Activated T-cell treated with anti-CD3 and anti-CD28 coated beads for 24 hours (primary cell): ENCODE measurements at places on chromosomes 7 and 10.

DNA sequence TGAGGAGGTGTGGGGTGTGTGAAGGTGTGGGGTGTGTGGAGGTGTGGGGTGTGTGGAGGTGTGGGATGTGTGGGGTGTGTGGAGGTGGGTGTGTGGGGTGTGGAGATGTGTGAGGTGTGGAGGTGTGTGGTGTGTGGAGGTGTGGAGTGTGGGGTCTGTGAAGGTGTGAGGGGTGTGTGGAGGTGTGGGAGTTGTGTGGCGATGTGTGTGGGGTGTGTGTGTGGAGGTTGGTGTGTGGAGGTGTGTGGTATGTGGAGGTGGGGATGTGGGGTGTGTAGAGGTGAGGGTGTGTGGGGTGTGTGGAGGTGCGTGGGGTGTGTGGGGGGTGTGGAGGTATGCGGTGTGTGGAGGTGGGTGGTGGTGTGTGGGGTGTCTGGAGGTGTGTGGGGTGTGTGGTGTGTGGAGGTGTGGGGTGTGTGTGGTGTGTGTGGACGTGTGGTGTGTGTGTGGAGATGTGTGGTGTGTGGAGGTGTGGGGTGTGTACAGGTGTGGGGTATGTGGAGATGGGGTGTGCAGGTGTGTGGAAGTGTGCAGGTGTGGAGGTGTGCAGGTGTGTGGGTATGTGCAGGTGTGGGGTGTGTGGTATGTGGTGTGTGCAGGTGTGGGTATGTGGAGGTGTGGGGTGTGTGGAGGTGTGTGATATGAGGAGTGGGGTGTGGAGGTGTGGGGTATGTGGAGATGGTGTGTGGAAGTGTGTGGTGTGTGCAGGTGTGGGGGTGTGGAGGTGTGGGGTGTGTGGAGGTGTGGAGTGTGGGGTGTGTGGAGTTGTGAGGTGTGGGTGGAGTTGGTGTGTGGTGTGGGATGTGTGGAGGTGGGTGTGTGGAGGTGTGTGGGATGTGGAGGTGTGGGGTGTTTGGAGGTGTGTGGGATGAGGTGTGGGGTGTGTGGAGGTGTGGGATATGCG, 34.5 kb downstream of the SPDYE17 start:
- DNase-seq = no peak

DNA sequence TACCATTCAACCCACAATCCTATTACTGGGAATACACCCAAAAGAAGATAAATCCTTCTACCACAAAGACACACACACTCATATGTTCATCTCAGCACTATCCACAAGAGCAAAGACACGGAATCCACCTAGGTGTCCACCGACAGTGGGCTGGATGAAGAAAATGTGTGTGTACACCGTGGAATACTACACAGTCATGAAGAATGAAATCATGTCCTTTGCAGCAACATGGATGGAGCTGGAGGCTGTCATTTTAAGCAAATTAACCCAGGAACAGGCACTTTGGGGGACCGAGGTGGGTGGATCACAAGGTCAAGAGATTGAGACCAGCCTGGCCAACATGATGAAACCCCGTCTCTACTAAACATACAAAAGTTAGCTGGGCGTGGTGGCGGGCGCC, 8.3 kb upstream of the FOXL3 start:
- DNase-seq = no peak

GRCh38 chr10:98482096-98482495, 35.4 kb upstream of the HPS1 start:
- DNase-seq = no peak

DNA sequence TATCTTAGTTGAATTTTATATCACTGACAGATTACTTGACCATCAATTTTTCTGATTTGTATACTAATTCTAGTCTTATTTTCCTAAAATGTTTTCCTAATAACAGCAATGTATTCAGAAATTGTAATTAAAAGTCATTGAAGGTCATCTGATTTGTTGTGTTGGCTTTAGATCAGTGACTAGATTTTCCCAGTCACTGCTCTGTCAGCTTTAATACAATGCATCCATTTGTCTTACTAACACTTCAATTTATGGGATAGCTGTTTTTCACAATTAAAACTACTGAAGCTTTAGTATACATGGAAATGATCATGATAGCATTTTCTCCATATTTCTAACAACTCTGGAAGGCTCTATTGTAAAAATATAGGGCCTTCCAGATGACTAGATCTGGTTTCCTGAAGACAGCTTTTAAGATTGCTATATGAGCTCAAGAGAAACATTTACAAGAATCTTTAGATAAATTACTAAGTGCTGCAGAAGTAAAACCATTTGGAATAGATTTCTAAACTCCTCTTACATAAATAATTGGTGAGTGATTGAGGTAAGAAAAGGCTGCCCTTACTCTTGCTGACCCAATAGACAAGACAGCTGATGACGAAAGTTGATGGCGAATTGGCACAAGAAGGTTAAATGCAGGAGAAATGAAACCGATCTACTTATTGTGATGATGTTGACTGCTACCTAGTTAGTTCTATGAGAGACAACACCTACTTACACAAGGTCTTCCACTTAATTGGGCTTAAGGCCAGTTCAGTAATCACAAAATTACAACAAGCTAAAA, 74.1 kb downstream of the LRRTM3 start:
- no peak for DNase-seq

GRCh38 chr7:131649003-131649541, 92.6 kb upstream of the PODXL start:
- no peak for DNase-seq

DNA sequence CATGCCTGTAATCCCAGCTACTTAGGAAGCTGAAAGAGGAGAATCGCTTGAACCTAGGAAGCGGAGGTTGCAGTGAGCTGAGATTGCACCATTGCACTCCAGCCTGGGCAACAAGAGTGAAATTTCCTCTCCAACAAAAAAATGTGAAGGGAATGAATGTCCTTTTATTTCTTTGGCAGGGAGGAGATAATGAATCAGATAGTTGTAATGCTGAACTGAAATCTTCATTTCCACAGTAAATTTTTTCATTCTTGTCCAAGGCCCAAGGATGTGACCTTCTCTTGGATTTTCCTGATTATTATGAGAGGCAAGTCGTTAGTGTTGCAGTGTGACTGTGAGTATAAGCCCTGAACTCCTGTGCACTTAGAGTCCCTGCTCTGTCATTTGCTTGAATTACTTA, 13.6 kb downstream of the STAMBPL1 start:
- no peak for DNase-seq

DNA sequence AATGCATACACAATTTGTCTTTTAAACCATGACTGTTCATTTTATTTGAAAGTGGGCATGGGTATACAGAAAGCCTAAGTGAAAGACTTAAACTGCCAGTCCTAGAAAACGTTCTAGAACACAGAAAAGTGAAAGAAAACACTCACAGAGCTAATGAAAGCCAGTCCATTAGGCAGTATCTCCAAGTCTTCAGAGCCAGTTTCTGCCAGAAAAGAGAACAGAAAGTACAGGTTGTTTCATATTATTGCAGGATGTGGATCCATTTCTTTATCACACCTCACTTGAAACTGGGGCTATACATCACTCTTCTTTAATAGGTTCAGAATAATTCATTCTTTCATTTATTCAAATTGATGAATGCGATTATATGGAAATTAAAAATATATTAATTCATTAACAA, 7.7 kb downstream of the PON1 start:
- no peak for DNase-seq

DNA sequence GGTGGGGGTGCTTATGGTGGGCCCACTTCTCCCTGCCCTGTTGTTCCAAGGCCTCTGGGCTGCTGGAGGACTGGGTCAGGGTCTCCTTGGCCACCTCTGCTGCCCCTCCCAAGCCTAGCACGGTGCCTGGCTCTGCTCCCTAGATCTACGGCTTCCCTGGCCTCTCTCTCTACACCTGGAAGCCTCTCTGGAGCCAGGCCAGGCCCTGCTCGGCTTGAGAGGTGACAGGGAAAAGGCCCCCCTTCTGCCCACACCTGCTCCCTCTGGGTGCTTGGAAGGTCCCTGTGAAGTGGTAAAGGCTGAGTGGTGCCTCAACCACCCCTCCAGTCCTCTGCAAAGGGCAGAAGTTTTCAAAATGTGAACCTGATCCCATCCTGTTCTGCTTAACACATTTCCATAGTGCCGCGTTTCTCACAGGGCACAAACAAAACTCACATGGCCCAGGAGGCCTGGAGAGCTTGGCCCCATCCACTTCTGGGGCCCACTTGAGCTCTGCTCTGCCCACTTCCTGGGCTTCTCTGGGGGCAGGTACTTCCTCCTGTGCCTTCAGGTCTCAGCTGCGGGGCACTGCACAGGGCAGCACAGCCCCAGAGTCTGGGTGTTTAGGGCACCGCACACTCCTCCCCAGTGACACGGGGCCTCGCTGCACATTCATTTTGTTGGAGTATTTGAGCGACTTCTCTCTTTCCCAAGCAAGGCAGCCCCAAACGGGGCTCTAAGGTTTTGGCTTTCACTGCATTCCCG, 169.9 kb downstream of the PIP4K2A start:
- DNase-seq = no peak

DNA sequence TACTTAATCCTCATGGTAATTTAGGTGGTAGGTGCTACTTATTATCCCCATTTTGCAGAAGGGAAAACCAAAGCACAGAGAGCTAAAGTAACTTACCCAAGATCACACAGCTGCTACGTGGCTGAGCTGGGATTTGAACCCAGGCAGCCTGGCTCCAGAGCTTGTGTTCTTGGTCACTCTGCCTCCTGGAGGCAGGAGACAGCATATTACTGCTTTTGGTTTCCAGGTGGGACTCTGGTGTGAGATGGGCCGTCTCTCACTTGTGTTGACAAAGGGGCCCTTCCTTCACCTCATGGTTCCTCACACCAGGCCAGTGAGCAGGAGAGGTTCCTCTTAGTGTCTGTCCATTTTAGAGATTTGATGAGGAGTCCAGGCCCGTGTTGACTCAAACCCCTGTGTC, 79.8 kb upstream of the PPIF start:
- DNase-seq = no peak

DNA sequence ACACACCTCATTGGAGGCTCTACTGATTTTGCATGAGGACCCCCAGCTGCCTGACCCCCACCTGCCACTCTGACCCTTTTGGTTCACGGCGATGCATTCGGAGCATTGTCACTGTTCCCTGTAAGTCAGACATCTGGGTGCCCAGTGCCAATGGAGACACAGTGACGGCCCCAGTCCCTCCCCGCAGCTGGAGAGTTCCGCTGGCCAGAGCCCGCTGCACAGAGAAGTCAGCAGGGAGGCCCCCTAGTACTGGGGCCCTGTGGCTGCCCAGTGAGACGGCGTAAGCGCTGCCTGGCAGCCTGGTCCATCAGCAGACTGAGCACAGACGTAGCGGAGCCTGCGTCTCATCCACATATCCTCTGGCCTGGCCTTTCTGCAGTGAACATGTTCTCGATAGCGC, 77.5 kb downstream of the NKX6-2 start:
- no peak for DNase-seq
